ENCODE measurements at places on chromosomes 1 and 21. TPM values are rescaled to one million over a fixed set of nuclear protein-coding genes. Genes with fewer than 3 reads are reported as not detected.
A peak's percentile ranks its signal among the peaks of the same experiment; 100 is the strongest.

CA14 gene
- total RNA-seq, result 3.8 TPM

CLDN8 gene
- 1.4 TPM for total RNA-seq

TAL1 gene
- total RNA-seq, result not detected

GRCh38 chr1:205067031-205067430 is 17.2 kb downstream of the TMEM81 start:
- H3K4me1 ChIP-seq, result no peaks in the 10 kb centered on the region
- H3K4me3 ChIP-seq, result no peak overlapping the region
- no peaks in the 10 kb centered on the region for H3K27me3 ChIP-seq
- no peaks in the 10 kb centered on the region for H3K36me3 ChIP-seq
- no peak overlapping the region for H3K27ac ChIP-seq

DNA sequence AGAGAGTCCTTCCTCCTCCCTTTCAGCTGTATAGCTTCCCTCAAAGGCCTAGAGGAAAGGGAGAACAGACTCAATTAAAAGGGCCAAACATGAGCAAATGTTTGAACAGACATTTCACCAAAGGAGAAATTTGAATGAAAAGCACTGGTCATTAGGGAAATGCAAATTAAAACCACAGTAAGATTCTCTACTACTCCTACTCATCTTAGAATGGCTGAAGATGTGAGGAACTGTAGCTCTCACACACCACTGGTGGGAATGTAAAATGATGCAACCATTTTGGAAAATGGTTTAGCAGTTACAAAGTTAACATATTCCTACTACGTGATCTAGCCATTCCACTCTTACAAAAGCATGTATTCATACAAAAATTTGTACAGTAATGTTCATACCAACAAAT is 253.0 kb upstream of the HOOK1 start:
- H3K4me3 ChIP-seq, result no peak overlapping the region
- no peak for DNase-seq
- H3K27ac ChIP-seq, result no peak overlapping the region
- H3K27me3 ChIP-seq, result no peaks in the 10 kb centered on the region
- H3K36me3 ChIP-seq, result peaks cover 41% of the 10 kb centered on the region

METTL18 gene
- 10.6 TPM for total RNA-seq

- H3K27me3 ChIP-seq, result no peaks in the 10 kb centered on the region
- peaks cover 5% of the 10 kb centered on the region for H3K4me1 ChIP-seq
- H3K36me3 ChIP-seq, result peaks cover 6% of the 10 kb centered on the region
Observed at GRCh38 chr1:228279011-228279721, 71.3 kb downstream of the OBSCN start.

- H3K27me3 ChIP-seq, result no peaks in the 10 kb centered on the region
- no peaks in the 10 kb centered on the region for H3K36me3 ChIP-seq
- peaks cover 24% of the 10 kb centered on the region for H3K4me1 ChIP-seq
- no peak overlapping the region for H3K4me3 ChIP-seq
- DNase-seq, result no peak
- no peak overlapping the region for H3K27ac ChIP-seq
Observed at GRCh38 chr1:246293366-246294121, 213.5 kb downstream of the SMYD3 start.

- no peak overlapping the region for H3K4me3 ChIP-seq
- H3K27me3 ChIP-seq, result no peaks in the 10 kb centered on the region
- no peaks in the 10 kb centered on the region for H3K36me3 ChIP-seq
Observed at GRCh38 chr1:107430540-107431228, 289.8 kb downstream of the NTNG1 start.

- H3K4me1 ChIP-seq, result no peaks in the 10 kb centered on the region
- peaks cover 5% of the 10 kb centered on the region for H3K27me3 ChIP-seq
- no peaks in the 10 kb centered on the region for H3K36me3 ChIP-seq
- H3K4me3 ChIP-seq, result no peak overlapping the region
- no peak overlapping the region for H3K27ac ChIP-seq
Observed at GRCh38 chr1:73759011-73759410, 439.0 kb downstream of the LRRIQ3 start.

GJC2 gene
- 2.5 TPM for total RNA-seq

DNA sequence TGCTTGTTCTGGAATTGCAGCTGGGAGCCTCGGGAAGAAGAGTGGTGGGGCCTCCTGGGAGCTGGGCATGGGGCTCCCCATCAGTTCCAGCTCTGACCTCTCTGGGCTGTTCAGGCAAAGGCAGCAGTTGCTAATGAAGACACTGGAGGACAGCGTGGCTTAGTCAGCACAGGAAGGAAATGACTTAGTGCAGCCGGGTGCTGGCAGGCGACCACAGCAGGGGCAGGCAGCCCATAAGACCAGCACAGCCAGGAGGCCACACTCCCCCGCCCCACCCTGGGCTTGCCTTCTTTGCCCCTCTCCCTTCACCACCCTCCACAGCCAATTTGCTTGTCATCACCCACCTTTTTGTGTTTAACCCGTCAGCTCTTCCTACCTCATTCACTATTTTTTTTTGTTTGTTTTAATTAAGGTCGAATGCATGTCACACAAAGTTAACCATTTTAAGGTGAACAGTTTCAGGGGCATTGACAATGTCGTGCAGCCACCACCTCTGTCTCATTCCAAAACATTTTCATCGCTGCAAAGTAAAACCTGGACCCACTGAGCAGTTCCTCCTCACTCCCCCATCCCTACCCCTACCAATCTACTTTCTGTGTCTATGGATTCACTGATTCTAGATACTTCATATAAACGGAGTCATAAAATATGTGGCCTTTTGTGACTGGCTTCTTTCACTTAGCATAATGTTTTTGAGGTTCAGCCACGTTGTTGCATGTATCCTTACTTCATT is 10.9 kb downstream of the OLIG2 start:
- DNase-seq, result no peak
- no peaks in the 10 kb centered on the region for H3K36me3 ChIP-seq
- no peaks in the 10 kb centered on the region for H3K4me1 ChIP-seq
- H3K27me3 ChIP-seq, result peaks cover 92% of the 10 kb centered on the region
- H3K4me3 ChIP-seq, result no peak overlapping the region
- no peak overlapping the region for H3K27ac ChIP-seq

DNA sequence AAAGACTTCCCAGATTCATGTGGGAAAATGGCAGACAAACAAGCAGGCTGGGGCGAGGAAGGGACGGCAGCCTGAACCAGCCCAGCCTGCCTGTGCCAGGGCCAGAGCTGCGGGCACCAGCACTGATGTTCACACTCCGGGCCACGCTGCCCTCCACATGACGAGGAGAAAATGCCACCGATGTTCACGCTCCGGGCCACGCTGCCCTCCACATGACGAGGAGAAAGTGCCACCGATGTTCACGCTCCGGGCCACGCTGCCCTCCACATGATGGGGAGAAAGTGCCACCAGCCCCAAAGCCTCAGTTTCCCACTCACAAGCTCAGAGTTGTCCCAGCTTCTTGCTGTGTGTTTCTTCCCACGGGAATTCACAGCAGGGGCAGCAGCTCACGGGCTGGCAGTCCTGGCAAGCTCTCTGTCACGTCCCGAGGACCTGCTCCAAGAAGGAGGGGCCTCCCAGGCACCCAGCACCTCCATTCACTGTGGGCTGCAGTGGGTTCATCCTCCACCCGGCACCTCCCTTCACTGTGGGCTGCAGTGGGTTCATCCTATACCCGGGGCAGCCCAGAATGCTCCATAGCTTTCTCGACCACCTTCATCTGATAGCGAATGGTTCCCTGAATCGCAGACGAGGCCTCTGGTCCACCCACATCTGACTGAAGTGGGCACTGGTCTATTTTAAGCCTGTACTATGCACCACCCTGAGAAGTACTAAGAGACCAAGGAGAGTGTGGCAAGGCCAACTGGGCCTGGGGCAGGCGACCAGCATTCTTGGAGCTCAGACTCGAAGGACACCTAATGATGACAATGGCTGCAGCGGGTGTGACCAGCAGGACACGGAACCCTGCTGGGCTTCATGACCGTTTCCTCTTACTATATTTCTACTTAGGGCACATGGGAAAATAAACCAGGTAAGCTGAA is 108.8 kb downstream of the NPHP4 start:
- DNase-seq, result no peak
- no peaks in the 10 kb centered on the region for H3K27me3 ChIP-seq
- peaks cover 11% of the 10 kb centered on the region for H3K4me1 ChIP-seq
- no peak overlapping the region for H3K4me3 ChIP-seq
- peaks cover 23% of the 10 kb centered on the region for H3K36me3 ChIP-seq

- no peak for DNase-seq
- H3K4me3 ChIP-seq, result no peak overlapping the region
- no peak overlapping the region for H3K27ac ChIP-seq
- peaks cover 27% of the 10 kb centered on the region for H3K27me3 ChIP-seq
Observed at GRCh38 chr1:223341121-223341520, 22.9 kb downstream of the SUSD4 start.

DNA sequence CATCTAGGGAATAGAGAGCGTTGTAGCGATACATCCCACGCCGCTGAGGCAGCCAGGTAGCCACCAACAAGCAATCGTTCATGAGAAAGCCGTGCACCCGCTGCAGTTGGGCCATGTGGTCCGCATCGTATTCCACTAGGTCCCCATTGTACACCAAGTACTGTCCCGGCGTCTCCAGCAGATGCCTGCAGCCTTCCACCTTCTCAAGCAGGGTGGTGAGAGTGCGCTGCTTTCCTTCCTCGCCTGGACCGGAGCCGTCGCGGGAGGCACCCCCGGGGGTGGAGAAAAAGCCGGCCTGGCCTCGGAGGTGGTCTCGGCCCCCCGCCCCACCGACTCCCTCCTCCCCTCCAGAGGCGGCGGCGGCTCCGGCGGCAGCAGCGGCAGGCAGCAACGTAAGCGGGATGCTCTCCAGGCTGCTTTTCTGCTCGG is 595 bp downstream of the EXOC8 start:
- H3K27ac ChIP-seq, result peak overlapping the region; percentile 99
- H3K36me3 ChIP-seq, result peaks cover 7% of the 10 kb centered on the region
- H3K27me3 ChIP-seq, result peaks cover 1% of the 10 kb centered on the region
- peak overlapping the region; percentile 98 for H3K4me3 ChIP-seq
- H3K4me1 ChIP-seq, result peaks cover 59% of the 10 kb centered on the region

GRCh38 chr1:33182401-33182841 is 578 bp upstream of the TRIM62 start:
- H3K4me1 ChIP-seq, result peaks cover 16% of the 10 kb centered on the region
- no peaks in the 10 kb centered on the region for H3K36me3 ChIP-seq
- peak overlapping the region; percentile 23 for H3K27ac ChIP-seq
- H3K4me3 ChIP-seq, result peak overlapping the region; percentile 83
- peaks cover 1% of the 10 kb centered on the region for H3K27me3 ChIP-seq
- DNase-seq, result no peak

GLIS1 gene
- total RNA-seq, result 1.1 TPM

CCDC27 gene
- total RNA-seq, result not detected

DNA sequence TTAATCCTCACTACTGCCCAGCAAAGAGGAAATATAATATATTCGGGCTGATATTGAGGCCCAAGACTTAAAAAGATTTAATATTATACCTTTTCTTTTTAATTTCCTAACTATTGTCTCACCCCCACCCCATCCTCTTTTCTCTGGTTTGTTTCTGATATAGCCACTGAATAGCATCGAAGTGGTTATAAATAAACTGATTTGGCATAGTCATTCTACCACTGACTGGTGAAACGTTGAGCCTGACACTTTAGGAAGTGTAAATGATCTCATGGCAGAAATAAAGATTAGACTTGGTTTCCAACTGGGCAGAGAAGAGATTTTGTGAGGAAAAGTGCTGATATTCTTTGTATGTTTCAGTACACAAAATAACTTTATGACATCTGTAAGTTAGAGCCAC is 39.3 kb downstream of the DTL start:
- H3K4me1 ChIP-seq, result no peaks in the 10 kb centered on the region
- no peak overlapping the region for H3K27ac ChIP-seq
- H3K4me3 ChIP-seq, result no peak overlapping the region
- no peaks in the 10 kb centered on the region for H3K27me3 ChIP-seq
- DNase-seq, result no peak

DNA sequence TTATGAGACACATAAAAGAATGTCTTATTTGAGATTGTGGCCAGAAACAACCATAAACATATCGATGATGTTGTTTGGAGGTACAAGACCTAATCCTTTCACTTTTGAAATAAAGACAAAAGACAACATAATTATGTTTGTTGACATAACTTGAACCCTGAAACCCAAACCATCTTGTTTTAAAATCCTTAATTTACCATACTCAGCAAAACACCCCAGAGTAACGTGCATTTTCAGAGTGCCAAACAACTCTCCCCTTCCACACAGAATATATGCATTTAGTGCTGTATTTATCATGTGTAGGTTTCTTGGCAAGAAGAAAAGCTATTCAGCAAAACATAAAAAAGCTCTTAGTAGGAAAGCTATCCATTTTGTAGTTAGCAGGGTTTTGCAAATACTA is 17.5 kb downstream of the SIM2 start:
- H3K4me1 ChIP-seq, result no peaks in the 10 kb centered on the region
- H3K36me3 ChIP-seq, result no peaks in the 10 kb centered on the region
- DNase-seq, result no peak

BACE2 gene
- 31.3 TPM for total RNA-seq

Data from mesothelial cell of epicardium (in vitro differentiated cells).